ENCODE measurements at places on chromosomes 13 and 19.

DNA sequence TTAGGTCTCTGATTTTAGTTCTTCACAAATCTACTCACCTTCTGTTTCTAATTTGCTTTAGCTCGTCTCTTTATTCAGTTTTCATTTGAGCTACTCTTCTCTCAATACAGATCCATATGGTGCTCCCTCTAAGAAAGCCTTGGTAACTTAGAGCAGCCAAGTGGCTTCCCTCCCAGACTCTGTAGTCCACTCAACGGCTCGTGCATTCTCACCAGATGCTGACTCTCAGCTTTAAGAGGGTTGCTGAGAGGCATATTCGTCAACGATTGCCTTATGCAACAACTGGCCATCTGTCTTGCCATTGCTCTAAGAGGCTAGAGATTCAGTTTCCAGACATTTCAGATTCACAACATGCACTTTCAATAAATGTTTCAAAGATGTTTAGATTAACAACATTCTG, 785.8 kb upstream of the SLC10A2 start:
- H3K27ac ChIP-seq = no peak overlapping the region
- no peaks in the 10 kb centered on the region for H3K36me3 ChIP-seq
- H3K27me3 ChIP-seq = no peaks in the 10 kb centered on the region

- no peaks in the 10 kb centered on the region for H3K36me3 ChIP-seq
- H3K4me1 ChIP-seq = no peaks in the 10 kb centered on the region
- H3K27me3 ChIP-seq = no peaks in the 10 kb centered on the region
- no peak overlapping the region for H3K4me3 ChIP-seq
These were observed 194.8 kb upstream of the TSC22D1 start for GRCh38 chr13:44770951-44771350.

GRCh38 chr13:108034909-108035410, 180.4 kb downstream of the LIG4 start:
- no peaks in the 10 kb centered on the region for H3K36me3 ChIP-seq
- no peaks in the 10 kb centered on the region for H3K4me1 ChIP-seq
- no peak overlapping the region for H3K27ac ChIP-seq
- H3K27me3 ChIP-seq = no peaks in the 10 kb centered on the region
- H3K4me3 ChIP-seq = no peak overlapping the region
- no peak for DNase-seq

DNA sequence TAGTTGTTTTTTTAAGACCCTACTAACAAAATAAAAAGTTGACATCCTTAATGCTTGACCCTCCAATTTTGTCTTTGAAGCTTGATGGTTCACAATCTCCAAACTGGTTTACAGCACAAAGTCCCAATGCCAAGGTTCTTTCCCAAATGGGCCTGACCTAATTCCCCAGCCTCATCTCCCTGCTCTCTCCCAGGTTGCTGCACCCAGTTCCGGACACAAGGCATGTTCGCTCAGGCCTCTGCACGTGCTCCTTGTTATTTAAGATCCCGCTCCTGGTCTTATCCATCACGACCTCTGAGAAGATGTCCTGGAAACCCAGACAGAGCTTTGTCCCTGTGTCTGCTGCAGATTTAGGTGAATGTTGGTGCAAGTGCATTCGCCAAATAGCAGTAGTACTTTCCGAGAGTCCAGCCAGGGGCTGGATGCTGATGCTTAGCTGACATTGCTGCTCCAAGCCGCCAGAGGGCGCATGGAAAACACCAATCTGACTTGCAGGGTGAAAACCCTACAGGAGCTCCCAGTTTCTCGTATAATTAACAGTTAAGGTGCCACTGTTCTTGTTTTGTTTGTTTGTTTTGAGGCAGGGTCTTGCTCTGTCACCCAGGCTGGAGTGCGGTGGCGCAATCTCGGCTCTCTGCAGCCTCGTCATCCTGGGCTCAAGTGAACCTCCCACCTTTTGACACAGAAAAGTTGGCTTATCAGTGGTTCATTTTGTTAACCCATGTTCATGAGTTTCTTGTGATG, 18.5 kb downstream of the LYPD3 start:
- H3K27me3 ChIP-seq = no peaks in the 10 kb centered on the region
- H3K4me3 ChIP-seq = no peak overlapping the region
- DNase-seq = peak; percentile 81
- H3K4me1 ChIP-seq = no peaks in the 10 kb centered on the region
- no peaks in the 10 kb centered on the region for H3K36me3 ChIP-seq

GRCh38 chr13:82717249-82717648, 1165.0 kb downstream of the SLITRK1 start:
- H3K27ac ChIP-seq = no peak overlapping the region
- H3K27me3 ChIP-seq = no peaks in the 10 kb centered on the region
- no peaks in the 10 kb centered on the region for H3K36me3 ChIP-seq
- H3K4me1 ChIP-seq = no peaks in the 10 kb centered on the region
- no peak overlapping the region for H3K4me3 ChIP-seq

GRCh38 chr13:50529154-50529882, 314.2 kb downstream of the DLEU7 start:
- H3K36me3 ChIP-seq = no peaks in the 10 kb centered on the region
- no peaks in the 10 kb centered on the region for H3K27me3 ChIP-seq
- no peak overlapping the region for H3K4me3 ChIP-seq

DNA sequence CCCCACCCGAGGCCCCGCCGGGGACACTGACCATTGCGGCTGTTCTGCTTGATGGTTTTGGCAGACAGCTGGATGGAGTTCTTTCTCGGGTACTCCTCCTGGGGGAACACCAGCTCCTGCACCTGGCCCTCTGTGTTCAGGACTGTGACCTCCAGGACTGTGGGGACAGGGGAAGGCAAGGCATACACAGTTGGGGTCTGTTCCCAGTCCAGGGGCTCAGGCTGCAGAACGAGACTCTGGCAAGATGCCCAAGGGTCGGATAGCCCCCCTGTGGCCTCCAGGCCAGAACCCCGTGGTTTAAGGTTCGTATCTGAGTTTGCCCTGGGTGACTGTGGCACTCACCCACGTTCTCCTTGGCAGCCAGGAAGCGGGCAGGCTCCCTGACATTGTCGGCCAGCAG, 22.7 kb upstream of the ASF1B start:
- H3K4me1 ChIP-seq = no peaks in the 10 kb centered on the region
- DNase-seq = no peak
- no peaks in the 10 kb centered on the region for H3K27me3 ChIP-seq
- H3K27ac ChIP-seq = no peak overlapping the region
- no peak overlapping the region for H3K4me3 ChIP-seq

DNA sequence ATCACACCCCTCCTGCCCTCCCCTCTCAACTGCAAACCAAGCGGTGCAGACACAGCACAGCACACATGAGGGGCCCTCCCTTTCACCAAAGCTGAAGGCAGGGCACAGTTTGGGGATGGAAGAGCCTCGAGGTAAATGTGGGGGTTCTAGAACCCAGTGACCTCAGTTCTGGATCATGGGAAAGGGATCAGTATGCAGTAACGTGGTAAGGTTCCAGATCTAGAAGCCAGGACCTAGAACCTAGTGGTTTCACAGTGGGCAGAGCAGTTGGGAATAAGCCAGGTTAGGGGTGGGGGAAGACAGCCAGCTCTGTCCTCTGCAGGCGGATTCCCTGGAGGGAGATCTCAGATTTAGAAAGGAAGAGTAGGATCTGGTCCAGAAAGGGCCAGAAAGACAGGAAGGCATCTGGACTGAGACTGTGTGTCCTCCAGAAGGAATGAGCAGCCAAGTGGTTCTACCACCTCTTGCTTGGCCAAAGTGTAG, 3.1 kb downstream of the FTL start:
- H3K27ac ChIP-seq = peak overlapping the region; percentile 76
- no peaks in the 10 kb centered on the region for H3K36me3 ChIP-seq
- DNase-seq = no peak
- no peaks in the 10 kb centered on the region for H3K4me1 ChIP-seq

DNA sequence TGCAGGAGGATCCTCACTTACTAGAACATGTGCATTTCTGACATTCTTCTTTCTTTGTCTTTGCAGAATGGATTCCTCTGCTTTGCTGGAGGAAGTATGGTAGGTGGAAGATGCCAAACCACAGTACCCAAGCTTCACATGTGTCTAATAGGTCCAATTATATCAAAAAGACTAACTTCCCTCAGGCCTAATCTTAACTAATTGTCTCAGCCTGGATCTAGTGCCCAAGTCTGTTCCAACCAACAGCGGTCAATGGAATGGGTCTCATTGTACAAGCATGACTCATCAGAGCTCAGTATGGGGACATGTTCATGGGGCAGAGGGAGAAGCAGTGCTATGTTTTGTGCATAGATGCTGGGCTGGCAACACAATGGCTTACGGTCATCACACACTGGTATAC, 81.6 kb upstream of the CSNK1A1L start:
- no peak overlapping the region for H3K27ac ChIP-seq
- DNase-seq = no peak
- no peaks in the 10 kb centered on the region for H3K27me3 ChIP-seq
- no peaks in the 10 kb centered on the region for H3K4me1 ChIP-seq

DNA sequence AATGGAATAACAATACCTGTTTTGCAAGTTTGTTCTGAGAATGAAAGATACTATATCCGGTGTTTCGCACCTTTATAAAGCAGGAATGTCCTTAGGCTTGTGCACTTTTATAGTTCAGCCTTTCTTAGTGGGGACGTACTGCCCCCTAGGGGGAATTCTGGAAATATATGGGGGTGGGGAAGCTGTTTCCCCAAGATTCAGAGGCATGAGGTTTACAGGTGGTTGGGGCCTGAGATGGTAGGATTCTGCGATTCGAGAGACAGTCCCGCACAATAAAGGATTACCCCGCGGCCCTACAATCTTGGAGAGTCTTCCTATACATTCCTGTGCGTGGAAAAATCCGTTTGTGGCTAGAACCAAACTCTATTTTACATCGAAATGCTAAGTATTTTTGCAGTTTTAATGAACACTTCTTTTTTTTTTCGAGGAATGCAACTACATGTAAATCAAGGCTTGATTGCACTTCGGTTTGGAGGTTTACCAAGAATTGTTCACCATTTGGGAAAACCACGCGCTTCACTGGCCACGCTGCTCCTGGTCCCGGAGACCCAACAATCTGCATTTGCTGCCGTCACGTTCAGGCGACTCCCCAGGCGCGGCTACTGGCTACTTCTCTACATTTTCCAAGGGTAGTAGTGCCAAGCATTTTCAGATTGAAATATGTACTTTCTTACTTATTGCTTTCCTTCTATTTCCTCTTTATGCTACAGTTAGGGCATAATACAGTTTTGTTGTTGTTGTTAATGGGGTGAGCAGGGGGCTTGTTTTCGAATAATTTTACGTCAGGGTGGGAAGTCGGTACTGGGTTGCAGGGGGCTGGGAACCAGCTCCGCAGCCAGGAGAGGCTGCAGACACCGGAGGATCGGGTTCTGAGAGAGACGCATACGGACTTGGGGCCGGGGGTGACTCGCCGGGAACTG, 830 bp downstream of the NEK5 start:
- H3K27me3 ChIP-seq = no peaks in the 10 kb centered on the region
- H3K36me3 ChIP-seq = peaks cover 6% of the 10 kb centered on the region
- H3K4me1 ChIP-seq = no peaks in the 10 kb centered on the region
- DNase-seq = peak; percentile 83

GRCh38 chr13:46647512-46648065, 94.6 kb downstream of the LRCH1 start:
- H3K27ac ChIP-seq = no peak overlapping the region
- no peaks in the 10 kb centered on the region for H3K4me1 ChIP-seq
- H3K36me3 ChIP-seq = no peaks in the 10 kb centered on the region
- no peak overlapping the region for H3K4me3 ChIP-seq
- DNase-seq = no peak

- no peaks in the 10 kb centered on the region for H3K27me3 ChIP-seq
- H3K36me3 ChIP-seq = no peaks in the 10 kb centered on the region
- H3K27ac ChIP-seq = no peak overlapping the region
- H3K4me1 ChIP-seq = no peaks in the 10 kb centered on the region
- H3K4me3 ChIP-seq = no peak overlapping the region
- DNase-seq = no peak
These were observed 27.8 kb downstream of the PIN1 start for GRCh38 chr19:9862938-9863337.

DNA sequence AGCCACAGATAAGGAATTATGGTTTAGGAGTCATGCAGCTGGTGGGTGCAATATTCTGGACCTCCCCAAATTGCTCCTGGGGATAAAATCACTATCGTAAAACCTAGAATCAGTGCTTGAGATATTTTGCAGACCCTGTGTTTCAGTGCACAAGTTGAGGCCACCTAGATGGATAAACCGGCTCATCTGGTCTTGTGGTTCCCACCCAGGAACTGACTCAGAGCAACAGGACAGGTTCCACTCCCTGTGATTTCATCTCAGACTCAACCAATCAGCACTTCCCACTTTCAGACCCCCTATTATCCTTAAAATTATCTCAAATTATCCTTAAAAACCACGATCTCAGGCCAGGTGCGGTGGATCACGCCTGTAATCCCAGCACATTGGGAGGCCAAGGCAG, 21.0 kb downstream of the FBXL12 start:
- no peaks in the 10 kb centered on the region for H3K27me3 ChIP-seq
- no peak overlapping the region for H3K4me3 ChIP-seq
- DNase-seq = no peak
- H3K27ac ChIP-seq = no peak overlapping the region
- H3K36me3 ChIP-seq = no peaks in the 10 kb centered on the region

DNA sequence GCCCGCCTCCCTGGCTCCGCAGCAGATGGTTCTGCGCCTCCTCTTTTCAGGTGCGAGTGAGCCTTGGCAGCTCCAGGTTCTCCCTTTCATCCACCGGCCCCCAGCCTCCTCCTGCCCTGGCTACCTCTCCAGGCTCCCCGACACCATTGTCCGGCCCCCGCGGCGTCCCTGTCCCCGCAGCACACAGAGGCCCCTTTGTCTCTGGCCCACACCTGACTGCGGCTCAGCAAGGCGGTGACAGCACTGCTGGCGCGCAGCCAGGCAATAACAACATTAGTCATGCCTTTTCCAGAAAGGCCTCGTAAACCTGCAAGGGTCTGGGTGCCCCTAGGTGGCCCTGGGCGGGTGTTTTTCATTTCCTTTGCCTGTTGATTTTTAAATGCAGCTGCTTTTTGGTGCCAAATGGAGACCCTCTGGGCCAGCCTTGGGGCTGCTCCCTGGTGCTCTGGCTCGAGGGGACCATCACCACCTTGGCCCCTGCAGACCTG, 73.2 kb upstream of the MEDAG start:
- H3K36me3 ChIP-seq = no peaks in the 10 kb centered on the region
- peak; percentile 94 for DNase-seq
- no peak overlapping the region for H3K4me3 ChIP-seq
- H3K27ac ChIP-seq = peak overlapping the region; percentile 69

GRCh38 chr13:79226250-79226649, 179.8 kb downstream of the RBM26 start:
- H3K4me1 ChIP-seq = no peaks in the 10 kb centered on the region
- no peak overlapping the region for H3K27ac ChIP-seq
- H3K27me3 ChIP-seq = no peaks in the 10 kb centered on the region
- H3K4me3 ChIP-seq = no peak overlapping the region

- DNase-seq = no peak
- no peaks in the 10 kb centered on the region for H3K36me3 ChIP-seq
- no peaks in the 10 kb centered on the region for H3K27me3 ChIP-seq
These were observed 35.9 kb upstream of the MAB21L1 start for GRCh38 chr13:35512271-35512920.

All from colonic mucosa (tissue), 4 donors.